ENCODE measurements at places on chromosomes 11 and 22.

DNA sequence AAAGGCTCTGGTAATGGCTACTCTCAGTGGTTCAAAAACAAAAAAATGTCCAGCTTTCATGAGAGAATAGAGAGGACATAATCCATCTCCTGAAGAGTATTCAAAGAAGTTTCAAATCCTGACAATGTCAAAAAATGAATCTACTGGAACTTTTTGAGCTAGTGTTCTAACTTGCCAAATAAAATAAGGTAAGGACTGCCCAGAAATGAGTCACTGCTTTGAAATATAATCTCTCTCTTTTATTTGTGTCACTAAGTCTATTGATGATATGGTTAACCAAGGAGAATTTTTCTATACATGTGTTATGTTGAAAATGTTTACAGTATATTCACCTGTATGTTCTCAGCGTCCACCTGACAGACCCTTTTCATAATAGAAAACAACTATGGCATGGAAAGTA is 3.4 kb downstream of the GUCY1A2 start:
- no peak for DNase-seq

GRCh38 chr11:87061766-87062165 is 24.0 kb downstream of the TMEM135 start:
- no peak for DNase-seq

- no peak for DNase-seq
Measured at GRCh38 chr22:46416891-46417580, 81.5 kb downstream of the TRMU start.

- no peak for DNase-seq
Measured at GRCh38 chr11:59358020-59358419, 675 bp upstream of the OR5AN1 start.

DNA sequence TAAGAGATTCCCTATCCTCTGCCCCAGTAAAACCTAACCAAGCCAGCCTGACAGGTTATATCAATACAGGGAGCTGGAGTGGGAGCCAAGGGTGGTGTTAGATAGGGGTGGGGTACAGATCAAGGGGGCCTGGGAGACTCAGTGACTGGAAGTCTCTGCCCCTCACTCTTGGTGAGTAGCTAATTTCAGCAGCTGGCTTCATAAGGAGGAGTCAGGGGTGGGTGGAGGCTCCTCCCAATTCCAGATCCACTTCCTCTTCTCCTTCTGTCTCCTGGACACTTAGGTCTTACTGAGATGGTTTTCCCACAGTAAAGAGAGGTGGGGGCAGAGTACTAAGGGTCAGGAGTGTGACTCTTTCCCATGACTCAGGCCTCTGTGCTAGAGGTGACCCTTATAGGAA is 1.1 kb upstream of the VSIG2 start:
- DNase-seq: no peak

- DNase-seq: no peak
Measured at GRCh38 chr22:30426388-30427353, 1.1 kb downstream of the MTFP1 start.

GRCh38 chr11:83437939-83438338 is 151.8 kb upstream of the CCDC90B start:
- no peak for DNase-seq

GRCh38 chr11:62010935-62011528 is 43.6 kb upstream of the FTH1 start:
- DNase-seq: no peak

GRCh38 chr11:122007601-122008071 is 108.4 kb downstream of the BLID start:
- DNase-seq: no peak

DNA sequence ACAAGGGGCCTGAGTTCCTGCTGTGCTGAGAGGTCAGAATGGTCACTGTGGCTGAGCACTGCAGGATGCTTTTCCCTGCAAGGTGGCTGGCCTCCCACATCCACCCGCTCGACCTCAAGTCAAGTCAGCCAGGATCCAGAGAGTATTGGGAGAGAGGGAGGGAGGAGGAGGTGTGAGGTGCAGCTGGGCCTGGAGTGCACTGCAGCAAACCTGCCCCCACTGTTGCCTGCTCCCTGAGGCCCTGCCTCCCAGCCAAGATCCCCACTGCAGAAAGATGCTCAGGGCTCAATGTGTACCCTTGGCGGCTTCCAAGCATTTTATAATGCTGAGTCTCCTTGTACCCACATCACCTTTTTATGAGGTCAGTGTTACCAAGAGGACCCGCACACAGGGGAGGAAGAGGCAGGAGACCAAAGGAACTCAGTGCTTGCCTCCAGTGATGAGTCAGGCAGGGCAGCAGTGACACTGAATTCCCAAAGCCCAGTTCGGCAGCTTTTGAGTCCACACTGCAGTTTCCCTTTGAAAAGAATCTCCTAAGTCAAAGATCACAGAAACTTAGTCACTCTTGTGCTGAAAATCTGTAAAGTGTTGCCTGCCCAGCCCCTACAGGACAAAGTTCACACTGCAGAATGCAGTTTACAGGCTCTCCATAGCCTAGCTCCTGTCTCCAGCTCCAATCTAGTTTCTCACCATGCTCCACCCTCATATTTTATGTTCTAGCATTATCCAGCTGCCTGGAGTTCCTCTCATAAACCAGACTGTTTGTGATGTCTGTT is 3.1 kb downstream of the ENDOD1 start:
- no peak for DNase-seq

DNA sequence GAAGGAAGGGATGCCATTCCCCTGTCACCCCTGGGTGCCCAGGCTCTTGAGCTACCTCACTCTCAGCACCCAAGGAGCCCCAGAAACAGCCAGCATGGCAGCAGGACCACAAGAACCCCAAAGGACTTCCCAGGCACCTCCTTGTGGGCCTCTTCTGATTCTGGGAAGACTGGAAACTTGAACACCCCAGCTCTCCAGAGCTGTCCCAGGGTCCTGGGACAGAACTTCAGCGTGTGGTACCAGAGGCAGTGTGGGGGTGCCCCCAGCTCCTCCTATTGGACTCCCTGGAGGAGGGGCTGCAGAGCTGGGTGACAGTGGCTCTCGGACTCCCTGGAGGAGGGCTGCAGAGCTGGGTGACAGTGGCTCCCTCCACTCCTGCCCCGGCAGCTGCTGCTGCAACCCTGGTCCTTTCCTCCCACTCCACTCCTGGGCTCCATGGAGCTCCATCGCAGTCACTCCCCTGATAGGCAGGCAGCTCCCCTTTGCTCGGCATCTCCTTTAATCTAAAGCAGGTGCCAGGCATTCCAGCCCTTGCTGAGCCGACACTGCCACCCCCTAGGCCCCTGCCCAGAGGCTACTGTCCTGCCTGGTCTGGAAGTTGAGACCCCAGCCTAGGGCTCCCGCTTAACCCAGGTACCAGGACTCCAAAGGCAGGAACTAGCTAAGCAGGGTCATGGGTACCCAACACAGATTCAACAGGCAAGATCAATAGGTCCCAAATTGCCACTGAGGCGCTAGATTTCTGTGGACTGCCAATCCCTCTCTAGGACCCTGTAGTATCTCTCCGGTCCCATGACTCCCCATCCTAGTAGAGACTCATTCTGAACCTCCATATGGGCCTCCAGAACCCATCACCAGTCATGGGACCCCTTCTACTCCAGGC is 2.7 kb downstream of the BCL9L start:
- DNase-seq: no peak

GRCh38 chr11:101061606-101062005 is 68.0 kb downstream of the PGR start:
- no peak for DNase-seq

- DNase-seq: no peak
Measured at GRCh38 chr11:102295045-102295444, 22.2 kb upstream of the BIRC3 start.

- DNase-seq: no peak
Measured at GRCh38 chr22:33798401-33798800, 121.9 kb downstream of the LARGE1 start.

DNA sequence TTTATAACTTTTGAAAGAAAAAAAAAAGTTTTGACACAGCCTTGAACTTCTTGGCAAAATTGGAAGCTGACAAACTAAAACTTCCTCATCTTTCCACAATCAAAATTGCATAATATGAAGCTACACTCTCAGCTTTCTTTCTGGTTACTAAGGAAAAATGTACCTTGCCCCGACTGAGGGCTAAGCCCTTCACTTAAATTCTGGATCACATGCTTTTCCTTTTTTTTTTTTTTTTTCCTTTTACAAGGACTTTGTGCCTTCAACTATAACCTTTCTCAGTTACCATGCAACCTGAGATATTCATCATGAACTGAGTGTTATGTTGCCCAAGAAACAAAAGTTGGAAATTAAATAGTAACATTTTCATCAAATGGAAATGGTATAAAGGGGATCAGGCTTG is 188.5 kb upstream of the CARD18 start:
- no peak for DNase-seq

- DNase-seq: no peak
Measured at GRCh38 chr11:34623463-34623862, 2.6 kb downstream of the EHF start.

GRCh38 chr11:35826006-35826405 is 117.9 kb upstream of the LDLRAD3 start:
- DNase-seq: no peak

DNA sequence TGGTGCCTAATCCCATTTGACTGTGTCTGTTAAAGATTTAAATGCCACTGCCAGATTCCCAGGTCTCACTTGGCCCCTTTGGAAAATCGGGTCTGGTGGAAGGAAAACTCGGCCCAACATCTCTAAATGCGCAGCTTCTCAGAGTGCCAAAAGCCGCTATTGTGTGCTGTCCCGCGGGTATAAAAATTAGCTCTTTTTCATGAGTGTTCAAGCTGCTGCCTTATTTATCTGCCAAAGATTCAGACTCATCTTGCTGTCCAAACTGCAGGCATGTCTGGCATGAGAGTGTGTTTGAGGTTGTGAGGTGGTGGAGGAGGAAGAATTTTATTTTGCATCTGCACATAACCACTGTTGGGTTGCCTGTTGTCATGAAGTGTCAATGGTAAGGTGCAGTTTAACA is 91.4 kb downstream of the NELL1 start:
- DNase-seq: no peak

- no peak for DNase-seq
Measured at GRCh38 chr11:121448431-121448941, 3.6 kb upstream of the SORL1 start.

GRCh38 chr11:75606099-75606498 is 44.0 kb downstream of the SERPINH1 start:
- DNase-seq: no peak

- DNase-seq: no peak
Measured at GRCh38 chr11:62433904-62434276, 15.1 kb downstream of the SCGB1A1 start.

GRCh38 chr22:50441428-50441993 is 33.3 kb downstream of the SBF1 start:
- DNase-seq: no peak

- DNase-seq: no peak
Measured at GRCh38 chr11:76706667-76707066, 36.1 kb upstream of the LRRC32 start.

- no peak for DNase-seq
Measured at GRCh38 chr11:44813401-44813800, 86.6 kb downstream of the TSPAN18 start.

DNA sequence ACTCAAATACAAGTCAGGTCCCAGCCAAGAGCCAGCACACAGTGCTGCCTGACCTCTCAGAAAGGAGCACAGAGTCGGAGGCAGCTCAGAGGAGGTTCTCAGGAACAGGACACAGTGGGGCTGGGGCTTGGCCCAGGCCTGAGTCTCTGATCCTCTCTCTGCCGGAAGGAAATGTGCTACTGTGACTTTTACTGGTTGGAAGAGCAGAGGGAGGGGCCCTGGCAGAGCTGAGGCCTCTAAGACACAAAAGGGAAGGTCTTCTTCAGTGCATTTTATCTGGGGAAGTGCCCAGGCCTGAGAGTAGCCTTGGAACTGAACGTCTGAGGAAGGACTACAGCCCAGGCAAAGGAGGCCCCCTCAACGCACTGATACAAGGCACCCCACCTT is 16.2 kb upstream of the CASTOR1 start:
- DNase-seq: no peak

Measured in NCI-H2081 treated with DMSO at 0.1 percent for 48 hours (cell line).